ENCODE measurements at places on chromosomes 12 and 14. TPM values are rescaled to one million over a fixed set of nuclear protein-coding genes. Genes with fewer than 3 reads are reported as not detected.

The RAPGEF3 gene
- 4.3 TPM for total RNA-seq

The INHBC gene
- total RNA-seq: not detected

The DCN gene
- 1,107 TPM for total RNA-seq

The NOC4L gene
- 11.2 TPM for total RNA-seq

DNA sequence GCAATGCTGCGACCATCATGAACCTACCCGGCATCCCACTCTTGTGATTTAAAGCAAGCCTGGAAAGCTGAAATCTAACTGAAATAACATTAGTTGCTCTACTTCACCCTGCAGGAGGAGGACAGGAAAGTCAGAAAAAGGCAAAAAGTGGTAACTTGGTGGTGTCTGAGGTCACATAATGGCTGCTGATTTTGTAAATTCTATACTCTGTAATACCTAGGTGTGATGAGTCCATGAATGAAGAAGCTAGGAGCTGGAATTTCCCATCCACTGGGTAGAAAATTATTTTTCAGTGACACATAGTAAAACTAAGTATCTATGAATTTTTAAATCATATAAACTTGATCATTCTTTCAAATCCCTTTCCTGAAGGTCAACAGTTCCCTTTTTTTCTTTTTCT, 183.8 kb downstream of the FOXN3 start:
- no peak for DNase-seq

DNA sequence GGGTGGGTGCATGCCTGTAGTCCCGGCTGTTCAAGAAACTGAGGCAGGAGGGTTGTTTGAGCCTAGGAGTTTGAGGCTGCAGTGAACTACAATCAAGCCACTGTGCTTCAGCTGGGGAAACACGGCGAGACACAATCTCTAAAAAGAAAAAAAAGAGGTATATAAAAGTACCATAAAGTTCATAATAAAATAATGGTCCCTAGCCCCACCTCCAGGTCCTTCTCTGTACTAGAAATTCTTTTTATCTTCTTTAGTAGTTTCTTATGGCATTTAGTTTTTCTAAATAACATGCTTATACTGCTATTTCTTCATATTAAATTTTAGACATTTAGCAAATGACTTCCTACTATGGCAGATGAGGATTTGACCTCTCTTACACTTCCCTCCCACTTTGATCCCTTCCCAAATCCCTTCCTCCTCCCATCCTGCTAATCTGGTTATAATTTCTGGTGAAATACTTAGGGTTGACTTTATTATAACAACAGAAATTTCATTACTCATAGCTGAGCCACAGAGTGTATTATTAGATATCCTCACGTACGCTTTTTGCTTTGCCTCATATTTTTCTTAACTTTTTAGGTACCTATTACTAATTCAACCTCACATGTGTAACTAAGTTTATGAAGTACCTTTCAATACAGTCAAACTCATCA, 94.7 kb downstream of the SLC41A2 start:
- peak; percentile 15 for DNase-seq

- DNase-seq: no peak
These were observed 4.9 kb downstream of the ATP2B1 start for GRCh38 chr12:89703768-89704167.
